ENCODE measurements at places on chromosomes 16 and 17. TPM values are rescaled to one million over a fixed set of nuclear protein-coding genes. Genes with fewer than 3 reads are reported as not detected.

KRTAP9-8 gene
- total RNA-seq: not detected

KRTAP4-3 gene
- not detected for total RNA-seq

HEXD gene
- total RNA-seq: 84.8 TPM

TBX21 gene
- 20.7 TPM for total RNA-seq

LAT gene
- 297 TPM for total RNA-seq

E2F4 gene
- total RNA-seq: 114 TPM

WFDC1 gene
- not detected for total RNA-seq

MYH1 gene
- total RNA-seq: not detected

P2RX1 gene
- total RNA-seq: 0.82 TPM

LRRC36 gene
- 0.28 TPM for total RNA-seq

TRPV3 gene
- total RNA-seq: 0.79 TPM

SLFN14 gene
- total RNA-seq: not detected

MAF gene
- 7.6 TPM for total RNA-seq

CCDC78 gene
- 5.8 TPM for total RNA-seq

GRCh38 chr17:67813803-67814180 lies 11.5 kb upstream of the BPTF start:
- DNase-seq: no peak

DNA sequence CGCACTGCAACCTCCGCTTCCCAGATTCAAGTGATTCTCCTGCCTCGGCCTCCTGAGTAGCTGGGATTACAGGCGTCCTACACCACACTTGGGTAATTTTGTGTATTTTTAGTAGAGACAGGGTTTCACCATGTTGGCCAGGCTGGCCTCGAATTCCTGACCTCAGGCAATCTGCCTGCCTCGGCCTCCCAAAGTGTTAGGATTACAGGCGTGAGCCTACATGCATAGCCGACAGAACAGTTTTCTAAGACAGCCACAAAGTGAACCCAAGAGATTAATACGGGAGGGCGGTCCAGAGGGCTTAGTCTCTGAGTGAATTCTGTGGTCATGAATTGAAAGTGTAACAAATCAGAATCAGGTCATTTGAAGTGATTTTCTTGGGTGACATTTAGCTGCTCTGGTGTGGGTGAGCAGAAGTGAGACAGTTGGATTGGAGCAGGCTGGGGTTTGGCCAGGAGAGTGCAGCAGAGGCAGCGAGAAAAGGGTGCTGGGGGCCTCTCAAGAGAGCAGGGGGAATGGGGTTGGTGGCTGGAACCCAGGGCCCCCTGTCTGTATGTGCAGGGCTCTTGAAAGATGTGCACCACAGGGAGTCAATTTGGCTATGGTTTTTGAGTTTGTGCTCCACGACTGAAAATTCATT lies 231.4 kb upstream of the WSCD1 start:
- no peak for DNase-seq

DNA sequence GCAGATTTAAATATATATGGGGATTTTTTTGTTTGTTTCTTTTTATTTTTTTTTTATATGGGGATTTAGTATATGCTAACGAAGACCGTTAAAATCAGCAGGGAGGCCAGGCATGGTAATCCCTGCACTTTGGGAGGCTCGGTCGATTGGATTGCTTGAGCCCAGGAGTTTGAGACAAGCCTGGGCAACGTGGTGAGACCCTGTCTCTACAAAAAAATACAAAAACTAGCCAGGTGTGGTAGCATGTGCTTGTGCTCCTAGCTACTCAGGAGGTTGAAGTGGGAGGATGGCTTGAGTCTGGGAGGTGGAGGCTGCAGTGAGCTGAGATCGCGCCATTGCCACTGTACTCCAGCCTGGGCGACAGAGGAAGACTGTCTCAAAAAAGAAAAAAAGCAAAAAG lies 22.3 kb upstream of the MEIOC start:
- no peak for DNase-seq

DNA sequence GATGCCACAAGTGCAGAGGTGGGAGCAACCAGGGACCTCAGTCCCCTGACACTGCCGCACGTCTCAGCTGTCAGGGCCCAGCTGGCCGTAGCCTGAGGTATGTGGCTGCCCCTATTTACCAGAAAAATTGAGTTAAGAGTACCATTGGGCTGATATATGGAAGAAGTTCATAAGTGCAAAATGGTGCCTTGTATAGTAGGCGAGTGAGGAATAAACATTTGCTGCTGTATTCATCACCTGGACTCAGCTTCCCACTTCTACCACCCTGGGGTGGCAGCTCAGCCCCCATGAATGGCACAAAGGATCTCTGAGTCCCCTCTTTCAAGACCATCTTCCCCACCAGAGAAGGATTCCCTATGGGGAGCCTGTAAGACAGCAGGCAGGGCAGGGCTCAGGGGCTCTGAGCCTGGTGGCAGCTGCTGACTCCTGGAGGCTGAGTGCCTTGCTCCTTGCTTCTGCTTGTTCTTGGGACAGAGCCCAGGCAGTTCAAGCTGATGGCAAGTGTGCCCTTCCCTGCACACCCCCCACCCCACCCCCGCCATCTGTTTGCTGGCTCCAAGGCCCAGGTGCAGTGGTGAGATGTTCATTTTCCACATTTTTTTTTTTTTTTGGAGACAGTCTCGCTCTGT lies 29.0 kb downstream of the TRPV2 start:
- DNase-seq: no peak

DNA sequence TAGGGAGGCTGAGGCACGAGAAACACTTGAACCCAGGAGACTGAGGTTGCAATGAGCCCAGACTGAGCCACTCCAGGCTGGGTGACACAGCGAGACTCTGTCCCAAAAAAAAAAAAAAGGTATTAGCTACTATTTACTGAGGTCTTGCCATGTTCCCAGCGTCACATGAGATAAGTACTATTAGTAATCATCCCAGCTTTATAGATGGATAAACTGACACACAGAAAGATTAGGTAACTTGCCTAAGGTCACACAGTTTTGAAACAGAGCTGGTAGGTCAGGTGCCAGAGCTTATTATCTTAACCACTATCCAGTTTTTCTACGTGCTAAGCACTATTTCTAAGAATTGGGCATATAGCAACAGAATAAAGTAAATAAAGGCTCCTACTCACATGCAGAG lies 51.6 kb downstream of the TEX14 start:
- DNase-seq: no peak

- DNase-seq: no peak
Measured at GRCh38 chr17:20706751-20707373, 127.3 kb downstream of the CDRT15L2 start.

DNA sequence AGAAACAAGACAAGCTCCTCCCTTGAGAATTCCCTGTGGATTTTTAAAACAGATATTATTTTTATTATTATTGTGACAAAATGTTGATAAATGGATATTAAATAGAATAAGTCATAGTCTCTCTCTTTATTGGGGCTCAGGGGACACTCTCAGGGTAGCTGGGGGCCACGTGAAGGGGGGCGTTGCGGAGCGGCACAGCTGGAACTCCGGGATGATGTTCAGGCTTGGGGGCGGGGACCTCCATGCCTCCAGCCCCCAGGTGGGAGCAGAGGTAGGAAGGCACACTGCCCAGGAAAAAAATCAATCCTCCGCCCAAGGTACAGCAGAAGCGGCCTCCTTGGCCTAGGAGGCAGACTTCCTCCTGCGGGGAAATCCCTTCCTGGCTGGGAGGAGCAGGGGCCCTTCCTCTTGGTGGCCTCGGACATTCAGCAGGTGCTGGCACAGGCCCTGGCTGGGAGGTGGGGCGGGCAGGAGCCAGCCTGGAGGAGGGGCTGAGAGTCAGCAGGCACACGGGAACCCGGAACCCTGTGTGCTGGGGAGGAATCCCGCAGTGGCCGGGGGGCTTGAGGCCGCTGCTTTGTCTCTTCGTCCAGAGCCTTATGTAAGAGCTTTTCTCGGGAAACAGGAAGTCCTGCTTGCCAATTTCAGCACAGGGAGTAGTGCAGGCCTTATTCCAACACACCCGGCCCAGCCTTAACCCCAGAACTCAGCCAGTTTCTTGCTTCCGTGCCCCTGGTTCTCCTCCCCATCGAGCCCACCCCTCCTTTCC lies 591 bp upstream of the TNFSF13 start:
- DNase-seq: no peak

- DNase-seq: no peak
Measured at GRCh38 chr16:15398618-15399316, 3.2 kb downstream of the MPV17L start.

GRCh38 chr16:68383858-68384257 lies 64.5 kb downstream of the SMPD3 start:
- no peak for DNase-seq

- no peak for DNase-seq
Measured at GRCh38 chr16:85767531-85767930, 16.6 kb upstream of the C16orf74 start.

DNA sequence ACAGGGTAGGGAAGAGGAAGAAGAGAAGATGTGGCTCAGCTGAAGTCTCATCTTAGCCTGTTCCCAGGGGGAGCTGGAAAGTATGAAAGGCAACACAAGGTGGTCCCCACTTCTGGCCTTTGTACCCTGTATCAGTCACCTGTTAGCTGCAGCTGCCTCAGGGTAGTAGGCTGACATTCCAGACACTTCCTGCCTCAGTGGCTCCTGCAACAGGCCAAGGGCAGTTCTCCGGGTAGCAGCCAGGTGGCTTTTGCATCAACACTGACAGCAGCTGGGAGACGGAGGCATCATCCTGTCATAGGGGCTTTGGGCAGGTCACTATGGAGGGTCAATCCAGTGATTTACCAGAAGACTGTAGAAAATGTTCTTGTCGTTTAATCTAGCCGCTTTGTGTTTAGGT lies 124.0 kb downstream of the RGS9 start:
- no peak for DNase-seq
